ENCODE measurements at places on chromosomes 6 and 20.

DNA sequence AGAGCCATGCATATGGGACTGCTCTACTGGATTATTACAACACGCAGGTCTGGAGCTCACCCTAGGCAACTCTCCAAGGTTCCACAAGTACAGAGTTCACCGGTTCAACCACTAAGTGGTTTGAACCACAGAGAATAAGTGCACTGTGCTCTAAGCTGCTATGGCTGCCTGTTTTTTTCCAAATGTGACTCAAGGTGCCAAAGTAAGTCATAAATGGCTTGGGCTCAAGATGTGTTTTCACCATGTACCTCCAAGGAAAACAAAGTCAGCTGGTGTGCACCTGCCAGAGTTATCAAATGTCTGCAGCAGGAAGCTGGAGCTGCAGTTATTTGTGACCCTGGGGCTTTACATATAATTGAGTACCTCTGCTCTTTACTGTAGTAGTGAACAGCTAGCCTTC lies 76.7 kb downstream of the PREP start:
- DNase-seq: no peak

- DNase-seq: no peak
These were observed 92.0 kb upstream of the PRDM1 start for GRCh38 chr6:105994118-105994590.

GRCh38 chr6:157666729-157667128 lies 156.3 kb upstream of the SNX9 start:
- no peak for DNase-seq

DNA sequence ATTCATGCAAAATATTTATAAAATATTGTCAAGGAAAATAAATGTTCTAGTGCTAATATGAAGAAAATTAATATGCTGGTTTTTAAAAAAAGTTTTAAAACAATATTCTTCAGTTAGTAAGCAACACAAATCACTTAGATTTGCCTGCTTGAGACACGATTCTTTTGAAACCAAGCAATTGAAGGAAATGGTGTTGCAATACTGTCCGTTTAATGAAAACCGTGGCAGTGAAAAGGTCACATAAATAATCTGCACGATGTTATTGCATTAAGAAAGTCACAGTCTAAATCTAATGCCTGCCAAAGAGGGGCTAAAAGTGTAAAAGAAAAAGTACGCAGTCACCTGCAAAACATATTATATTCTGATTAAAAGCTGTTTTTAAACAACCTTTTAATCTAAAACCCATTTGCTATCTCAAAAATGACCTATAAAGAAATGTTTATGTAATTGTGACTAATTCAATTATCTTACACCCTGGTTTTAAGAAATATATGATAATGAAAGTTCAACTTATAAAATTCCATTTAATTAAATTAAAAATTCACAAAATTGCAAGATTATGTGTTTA lies 143.0 kb downstream of the GMDS start:
- DNase-seq: no peak

DNA sequence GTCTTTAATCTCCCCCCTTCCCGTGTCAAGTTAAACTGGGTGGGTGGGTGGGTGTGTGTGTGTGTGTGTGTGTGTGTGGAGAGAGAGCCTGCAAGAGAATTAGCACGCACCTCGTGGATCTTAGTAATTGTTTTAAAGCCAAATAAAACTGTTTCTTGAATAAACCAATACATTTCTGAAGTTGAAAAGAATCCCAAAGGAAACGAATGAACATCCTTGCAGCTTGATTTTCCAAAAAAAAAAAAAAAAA lies 381 bp upstream of the BICRAL start:
- no peak for DNase-seq

DNA sequence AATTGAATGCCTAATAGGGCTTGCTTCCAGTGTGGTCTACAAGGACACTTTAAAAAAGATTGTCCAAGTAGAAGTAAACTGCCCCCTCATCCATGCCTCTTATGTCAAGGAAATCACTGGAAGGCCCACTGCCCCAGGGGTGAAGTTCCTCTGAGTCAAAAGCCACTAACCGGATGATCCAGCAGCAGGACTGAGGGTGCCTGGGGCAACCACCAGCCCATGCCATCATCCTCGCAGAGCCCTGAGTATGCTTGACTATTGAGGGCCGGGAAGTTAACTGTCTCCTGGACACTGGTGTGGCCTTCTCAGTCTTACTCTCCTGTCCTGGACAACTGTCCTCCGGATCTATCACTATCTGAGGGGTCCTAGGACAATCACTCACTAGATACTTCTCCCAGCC lies 411.5 kb downstream of the TENT5A start:
- DNase-seq: no peak

- no peak for DNase-seq
These were observed 131.3 kb downstream of the MTFR2 start for GRCh38 chr6:136118787-136119186.

DNA sequence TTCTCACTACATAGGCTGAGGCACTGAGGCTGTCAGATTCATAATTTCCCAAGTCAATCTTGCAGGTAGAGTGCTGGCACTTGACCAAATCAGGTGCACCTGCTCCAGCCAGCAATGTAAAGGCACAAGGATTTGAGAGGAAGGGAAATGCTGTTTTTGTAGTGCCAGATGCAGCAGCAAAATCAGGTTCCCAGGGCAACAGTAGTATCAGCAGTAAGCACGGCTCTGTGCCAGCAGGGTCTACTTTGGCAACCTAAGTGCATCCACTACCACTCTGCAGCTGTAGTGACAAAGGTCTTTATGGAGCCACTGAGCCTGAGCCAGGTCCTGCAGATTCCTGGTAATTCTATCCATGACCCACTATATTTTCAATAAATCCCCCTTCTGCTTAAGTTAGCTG lies 329.5 kb downstream of the TPBG start:
- no peak for DNase-seq

DNA sequence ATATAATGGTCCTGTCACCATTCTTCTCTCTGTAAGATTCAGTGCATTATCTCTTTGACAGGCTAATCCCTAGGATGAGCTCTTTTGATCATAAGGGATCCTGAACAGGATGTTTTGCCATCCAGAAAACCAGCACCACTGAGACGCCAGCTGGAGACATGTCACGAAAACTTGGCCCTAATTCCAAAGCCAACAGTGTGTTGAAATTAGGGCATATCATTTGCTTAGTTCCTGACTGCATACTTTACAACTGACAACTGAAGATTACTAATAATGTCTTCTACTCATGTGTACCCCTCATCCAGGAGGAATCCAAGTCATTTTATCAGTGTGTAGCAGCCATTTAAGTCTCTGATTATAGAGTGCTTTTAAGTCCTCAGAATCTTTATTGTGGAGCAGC lies 243.6 kb downstream of the KCNQ5 start:
- no peak for DNase-seq

- no peak for DNase-seq
These were observed 600.0 kb downstream of the QKI start for GRCh38 chr6:164014346-164015087.

DNA sequence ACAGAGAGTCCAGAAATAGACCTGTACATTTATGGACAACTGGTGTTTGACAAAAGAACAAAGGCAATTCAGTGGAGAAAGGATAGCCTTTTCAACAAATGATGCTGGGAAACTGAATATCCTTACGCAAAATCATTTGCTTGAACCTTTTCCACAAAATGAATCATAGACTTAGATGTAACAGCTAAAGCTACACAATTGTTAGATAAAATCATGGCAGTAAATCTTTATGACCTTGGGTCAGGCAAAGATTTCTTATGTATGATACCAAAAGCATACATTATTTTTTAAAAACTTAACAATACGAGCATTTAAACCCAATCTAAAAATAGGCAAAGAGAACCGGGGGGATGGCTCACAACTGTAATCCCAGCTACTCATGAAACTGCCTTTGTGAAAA lies 73.5 kb upstream of the DST start:
- no peak for DNase-seq

GRCh38 chr6:92723390-92723931 lies 695.9 kb downstream of the EPHA7 start:
- no peak for DNase-seq

All from CMK (cell line).